ENCODE measurements at places on chromosomes 5 and 9.

- no peak for DNase-seq
Measured at GRCh38 chr5:156991714-156992113, 28.7 kb upstream of the TIMD4 start.

DNA sequence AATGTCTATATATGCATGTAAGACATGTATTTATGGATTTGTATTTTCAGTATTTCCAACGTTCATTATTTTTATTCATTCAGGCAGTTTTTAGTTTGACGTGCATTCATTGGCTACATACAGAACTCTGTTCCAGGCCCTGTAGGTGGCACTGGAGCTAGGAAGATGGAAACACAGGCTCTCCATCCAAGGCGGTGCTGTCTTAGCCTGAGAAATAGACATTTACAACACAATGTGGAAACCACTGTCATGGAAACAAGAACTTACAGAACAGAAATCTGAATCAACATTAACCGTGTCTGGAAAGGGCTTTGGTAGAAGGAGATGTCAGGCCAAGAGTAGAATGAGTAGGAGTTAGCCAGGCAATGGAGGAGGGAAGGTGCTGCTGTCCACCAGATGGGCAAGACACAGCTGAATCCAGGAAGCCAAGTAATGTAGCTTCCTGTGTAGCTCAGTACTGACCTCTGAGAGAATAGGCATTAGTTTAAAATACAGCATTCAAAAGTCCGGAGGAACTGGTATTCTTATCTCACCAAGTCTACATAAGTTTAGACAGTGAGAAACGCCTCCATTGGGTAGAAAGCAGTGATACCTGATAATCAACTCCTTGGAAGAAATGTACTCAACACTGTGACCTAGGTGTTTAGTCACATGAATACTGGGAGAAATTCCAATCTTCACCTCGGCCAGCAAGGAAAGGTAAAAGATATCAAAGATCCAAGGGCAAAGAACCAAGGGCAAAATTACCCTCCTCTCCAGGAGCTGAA, 388.6 kb upstream of the CDH6 start:
- DNase-seq, result no peak

- no peak for DNase-seq
Measured at GRCh38 chr5:146521403-146522106, 5.6 kb upstream of the GPR151 start.

- no peak for DNase-seq
Measured at GRCh38 chr9:21615446-21615845, 133.3 kb upstream of the IFNE start.

- DNase-seq, result no peak
Measured at GRCh38 chr5:160742446-160742845, 109.6 kb downstream of the ATP10B start.

DNA sequence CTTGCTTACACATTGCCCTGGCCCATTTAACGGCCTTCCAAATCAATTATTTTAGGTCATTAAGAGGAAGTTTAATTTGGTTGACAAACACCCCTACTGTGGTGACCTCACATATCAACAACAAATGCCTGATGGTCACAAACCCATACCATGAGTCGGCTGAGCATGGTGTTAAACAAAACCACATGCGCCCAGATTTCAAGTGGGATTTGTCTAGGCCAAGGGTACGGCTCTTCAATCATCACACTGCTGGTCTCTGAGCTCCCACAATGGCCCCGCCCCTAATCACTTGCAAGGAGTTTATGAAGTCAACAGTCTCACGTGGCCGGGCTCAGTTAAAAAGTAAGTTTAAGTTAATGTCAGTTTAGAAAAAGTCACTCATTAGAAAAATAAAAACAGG, 243.8 kb downstream of the CRB2 start:
- DNase-seq, result no peak

DNA sequence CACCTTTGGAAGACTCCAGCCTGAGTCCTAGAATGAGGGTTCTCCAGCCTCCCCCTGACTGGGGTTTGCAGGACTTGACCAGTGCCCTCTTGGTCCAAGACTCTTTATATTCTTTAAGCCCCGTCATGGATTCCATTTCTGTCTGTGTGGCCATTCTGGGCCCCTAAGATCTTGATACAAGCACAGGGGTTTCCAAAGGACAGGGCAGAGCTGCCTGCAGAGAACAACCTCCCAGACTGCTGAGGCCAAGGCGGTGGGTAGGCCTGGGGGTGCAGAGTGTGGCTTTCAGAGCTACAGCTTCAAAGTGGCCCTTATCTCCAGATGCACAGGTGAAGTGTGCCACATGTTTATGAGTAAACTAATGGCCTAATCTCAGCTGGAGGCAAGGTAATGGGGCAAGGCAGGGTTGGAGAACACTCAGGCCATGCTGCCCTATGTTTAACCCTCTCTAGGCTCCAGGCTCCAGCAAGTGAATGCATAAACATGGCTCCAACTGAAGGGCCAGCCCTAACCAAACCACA, 32.1 kb downstream of the FOXI1 start:
- no peak for DNase-seq

DNA sequence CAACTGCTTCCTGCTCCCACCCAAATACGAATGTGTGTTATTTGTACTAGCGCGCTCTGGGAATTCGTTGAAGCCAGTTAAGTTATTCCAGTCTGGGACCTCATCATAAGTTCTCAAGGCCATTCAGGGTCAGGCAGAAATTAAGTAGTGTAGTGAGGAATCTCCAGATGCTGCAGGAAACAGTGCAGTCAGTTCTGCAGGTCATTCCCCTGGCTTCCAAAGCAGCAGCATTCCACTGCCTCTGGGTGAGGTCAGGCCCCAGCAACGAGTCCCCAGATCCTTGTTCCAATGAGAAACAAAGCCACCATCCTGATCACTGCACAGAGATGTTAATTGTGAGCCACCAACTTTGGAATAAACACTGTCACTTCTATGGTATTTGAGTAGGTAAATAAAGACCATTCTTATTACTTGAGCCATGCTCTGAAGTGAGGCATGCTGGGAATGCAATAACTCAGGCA, 33.1 kb downstream of the SVEP1 start:
- DNase-seq, result no peak

DNA sequence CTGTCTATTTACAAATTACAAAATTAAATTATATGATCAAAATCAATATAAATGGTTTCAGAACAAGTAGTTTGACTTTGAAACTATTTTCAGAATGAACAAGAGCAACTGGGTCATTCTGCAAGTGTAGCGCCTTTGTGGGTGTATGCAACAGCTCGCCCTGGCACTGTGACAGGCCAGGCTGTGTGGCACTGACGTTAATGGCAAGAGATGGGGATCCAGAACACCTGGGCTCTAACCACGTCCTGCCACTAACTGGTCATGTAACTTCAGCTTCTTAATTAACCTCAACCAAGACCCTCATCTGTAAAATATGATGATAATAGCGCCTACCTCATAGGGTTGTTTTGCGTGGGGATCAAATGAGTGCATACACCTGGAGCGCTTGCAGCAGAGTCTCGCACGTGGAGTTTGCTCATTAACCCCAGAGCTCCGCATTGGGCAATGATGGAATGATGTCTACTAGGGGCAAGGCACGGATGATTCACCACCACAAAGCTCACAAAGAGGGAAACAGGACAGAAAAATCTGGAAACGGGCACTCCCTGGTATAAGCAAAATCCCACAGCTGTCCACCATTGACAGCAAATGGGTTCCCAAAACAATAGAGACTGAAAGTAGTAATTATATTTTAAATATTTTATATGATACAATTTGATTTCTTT, 639.4 kb downstream of the SEMA5A start:
- no peak for DNase-seq

DNA sequence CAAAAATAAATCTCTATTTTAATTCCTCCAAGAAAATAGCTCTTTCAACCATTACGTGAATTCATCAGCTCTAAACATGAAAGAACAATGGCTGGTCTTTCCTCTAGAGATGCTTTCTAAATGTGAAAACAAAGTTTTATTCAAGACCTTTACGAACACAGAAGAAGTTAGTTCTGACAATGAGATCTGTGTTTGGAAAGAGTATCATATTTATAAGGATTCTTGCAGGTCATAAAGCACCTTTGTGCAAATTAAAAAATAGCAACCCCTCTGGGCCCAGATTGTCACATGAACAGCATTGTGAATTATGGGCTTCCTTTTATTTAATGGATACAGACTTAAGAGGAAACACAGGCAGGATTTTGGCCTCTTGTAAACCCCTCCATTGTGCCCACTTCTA, 17.7 kb upstream of the FTMT start:
- DNase-seq, result no peak

GRCh38 chr5:346229-346935, 24.9 kb downstream of the AHRR start:
- DNase-seq, result no peak

DNA sequence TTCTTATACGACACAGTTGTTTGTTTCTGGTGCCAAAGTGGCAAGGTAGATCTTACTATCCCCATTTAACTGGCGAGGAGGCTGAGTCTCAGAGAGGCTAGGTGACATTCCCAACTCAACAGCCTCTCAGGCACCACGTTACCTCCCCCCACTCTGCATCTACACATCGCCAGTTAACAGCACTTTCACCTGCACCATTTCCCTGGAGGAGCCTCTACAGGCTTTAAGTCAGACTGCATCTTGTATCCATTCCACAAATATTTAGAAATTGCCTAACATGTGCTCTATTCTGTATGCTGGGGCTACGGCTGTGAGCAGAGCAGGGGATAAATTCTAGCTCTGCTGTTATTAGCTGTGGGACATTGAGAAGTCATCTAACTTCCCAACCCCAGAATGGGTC, 168.6 kb downstream of the INSYN2B start:
- no peak for DNase-seq

GRCh38 chr5:28346696-28347095, 1308.3 kb upstream of the CDH9 start:
- DNase-seq, result no peak

DNA sequence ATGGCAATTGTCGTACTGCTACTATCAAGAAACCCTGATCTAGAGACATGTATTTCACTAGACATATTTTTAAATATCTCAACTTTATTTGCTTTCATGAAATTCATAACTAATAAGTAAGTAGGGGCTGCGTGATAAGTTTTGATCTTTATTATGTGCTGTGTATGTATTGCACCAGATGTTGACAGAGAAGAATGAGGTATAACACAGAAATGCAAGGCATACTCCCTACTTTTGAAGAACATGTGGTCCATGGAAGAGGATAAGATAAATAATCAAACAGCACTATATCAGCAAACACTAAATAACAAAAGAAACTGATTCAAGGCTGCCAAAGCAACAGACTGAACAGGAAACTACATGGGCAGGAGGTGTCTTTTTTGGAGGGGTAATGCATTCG, 60.9 kb downstream of the FREM1 start:
- no peak for DNase-seq

DNA sequence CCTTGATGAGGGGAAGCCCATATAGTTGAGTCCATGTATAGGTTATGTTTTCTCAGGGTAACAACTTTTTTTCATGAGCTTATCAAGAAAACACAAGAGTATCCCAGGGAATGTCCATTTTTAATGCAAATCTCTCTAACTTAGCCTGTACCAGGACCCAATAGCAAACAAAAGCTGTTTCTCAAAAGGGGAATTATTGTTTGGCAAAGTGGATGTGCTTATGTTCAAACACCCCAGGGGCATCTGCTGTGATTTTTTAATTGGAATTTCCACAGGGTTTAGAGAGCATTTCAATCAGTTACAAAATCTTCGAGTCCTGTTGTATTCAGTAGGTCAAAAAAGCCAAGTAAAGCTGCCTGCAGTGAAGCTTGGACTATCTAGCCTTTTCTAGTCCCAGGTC, 33.4 kb upstream of the CSNK1G3 start:
- DNase-seq, result no peak

DNA sequence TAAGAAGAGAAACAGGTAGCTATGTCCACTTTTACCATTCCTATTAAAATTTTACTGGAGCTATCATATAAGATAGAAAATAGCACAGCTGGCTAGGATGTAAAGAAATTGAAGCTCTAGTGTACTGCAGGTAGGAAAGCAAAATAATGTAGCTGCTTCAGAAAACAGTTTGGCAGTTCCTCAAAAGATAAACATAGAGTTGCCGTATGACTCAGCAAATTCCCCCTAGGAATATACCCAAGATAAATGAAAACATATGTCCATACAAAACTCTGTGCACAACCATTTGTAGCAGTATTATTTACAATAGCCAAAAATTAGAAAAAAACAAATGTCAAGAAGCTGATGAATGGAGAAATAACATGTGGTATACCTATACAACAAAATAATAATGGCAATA, 64.6 kb upstream of the SHISAL2B start:
- no peak for DNase-seq

GRCh38 chr5:104088876-104089778, 526.5 kb upstream of the NUDT12 start:
- no peak for DNase-seq

- no peak for DNase-seq
Measured at GRCh38 chr5:5505815-5506214, 83.3 kb downstream of the ICE1 start.

DNA sequence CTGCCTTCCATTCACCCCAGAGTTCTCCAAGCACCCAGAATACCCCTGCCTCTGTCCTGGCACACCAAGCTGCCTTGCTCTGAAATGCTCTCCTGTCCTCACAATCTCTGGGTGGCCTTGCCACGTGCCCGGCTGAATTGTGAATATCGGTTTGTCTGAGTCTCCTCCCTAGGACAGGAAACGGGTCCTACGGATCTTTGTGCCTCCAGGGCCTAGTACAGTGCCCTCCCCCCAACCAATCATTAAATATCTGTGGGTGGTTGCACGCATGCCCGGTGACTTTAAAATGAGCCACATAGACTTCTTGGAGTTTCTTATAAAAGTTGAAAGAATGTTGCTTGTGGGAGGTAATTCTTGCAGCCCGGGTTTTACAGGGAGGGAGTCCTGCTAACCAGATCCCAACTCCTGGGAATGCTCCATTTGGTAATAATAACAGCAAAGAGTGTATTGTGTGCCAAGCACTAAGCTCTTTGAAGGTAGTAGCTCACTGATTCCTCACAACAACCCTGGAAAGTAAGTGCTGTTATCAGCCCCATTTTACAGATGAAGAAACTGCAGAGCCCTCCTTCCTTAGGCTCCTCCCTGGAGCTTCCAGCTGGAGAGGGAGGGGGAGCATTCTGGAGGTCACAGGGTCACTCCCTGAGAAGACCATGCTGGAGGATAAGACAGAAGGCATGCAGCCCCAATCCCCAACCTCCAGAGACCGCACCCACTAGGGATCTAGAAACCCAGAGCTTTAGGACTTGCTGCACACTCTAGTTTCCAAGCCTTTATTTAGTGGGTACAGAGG, 23.4 kb downstream of the URM1 start:
- no peak for DNase-seq

DNA sequence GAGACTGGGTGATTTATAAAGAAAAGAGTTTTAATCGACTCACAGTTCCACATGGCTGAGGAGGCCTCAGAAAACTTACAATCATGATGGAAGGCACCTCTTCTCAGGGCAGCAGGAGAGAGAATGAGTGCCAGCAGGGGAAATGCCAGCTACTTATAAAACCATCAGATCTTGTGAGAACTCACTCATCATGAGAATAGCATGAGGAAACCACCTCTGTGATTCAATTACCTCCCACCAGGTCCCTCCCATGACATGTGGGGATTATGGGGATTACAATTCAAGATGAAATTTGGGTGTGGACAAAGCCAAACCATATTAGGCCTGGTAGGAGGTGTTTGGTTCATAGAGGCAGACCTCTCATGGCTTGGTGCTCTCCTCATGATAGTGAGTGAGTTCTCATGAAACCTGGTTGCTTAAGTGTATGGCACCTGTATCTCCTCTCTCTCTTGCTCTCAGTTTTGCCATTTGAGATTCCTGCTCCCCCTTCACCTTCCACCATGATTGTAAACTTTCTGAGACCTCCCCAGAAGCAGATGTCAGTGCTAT, 39.8 kb downstream of the GAPT start:
- no peak for DNase-seq

All from cerebellum (tissue), 4 donors.